ENCODE measurements at places on chromosomes 2 and 18.

GRCh38 chr2:176443946-176444345, 174.7 kb downstream of the MTX2 start:
- DNase-seq, result no peak

DNA sequence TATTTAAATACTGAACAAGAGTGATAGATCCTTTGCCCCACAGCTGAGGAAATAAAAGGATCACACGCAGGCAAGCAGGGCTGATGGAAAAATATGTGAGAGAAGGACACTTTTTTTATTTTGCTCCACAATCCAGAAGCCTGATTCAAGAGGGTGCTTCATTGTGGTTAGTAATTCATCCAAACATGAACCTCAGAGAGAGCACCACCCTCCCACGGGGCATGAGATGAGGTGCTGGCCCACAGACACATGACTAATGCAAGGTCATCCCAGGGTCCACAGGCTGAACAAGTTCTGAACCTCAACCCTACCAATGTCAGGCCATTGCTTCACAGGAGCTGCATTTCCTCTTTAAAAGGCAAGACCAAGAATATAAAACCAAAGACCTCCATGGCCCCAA, 239.6 kb downstream of the MREG start:
- no peak for DNase-seq

DNA sequence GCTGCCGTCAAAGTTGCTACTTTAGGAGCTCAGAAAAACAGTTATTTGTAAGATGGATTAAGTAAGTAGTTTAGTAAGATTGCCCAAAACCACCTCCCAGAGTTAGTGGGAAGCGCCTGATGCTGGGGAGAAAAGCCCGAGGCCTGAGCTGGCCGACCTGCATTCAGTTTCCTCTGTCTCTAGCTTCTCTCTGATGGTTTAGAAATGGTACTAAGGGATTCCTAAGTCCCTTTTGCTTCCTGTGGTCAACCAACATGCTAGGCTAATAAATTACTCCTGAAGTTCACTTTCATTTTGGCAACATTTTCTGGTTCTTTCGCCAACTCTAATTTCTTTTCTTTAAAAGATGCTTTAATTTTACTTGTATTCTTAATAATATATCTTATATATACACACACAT, 60.1 kb downstream of the ASAP2 start:
- DNase-seq, result no peak

- DNase-seq, result no peak
These were observed 63.3 kb upstream of the WDSUB1 start for GRCh38 chr2:159349674-159350299.
